ENCODE measurements at places on chromosomes 4 and X. TPM values are rescaled to one million over a fixed set of nuclear protein-coding genes. Genes with fewer than 3 reads are reported as not detected.

The PHKA1 gene
- polyA plus RNA-seq, result 5.7 TPM

The MAGEA3 gene
- polyA plus RNA-seq, result not detected

DNA sequence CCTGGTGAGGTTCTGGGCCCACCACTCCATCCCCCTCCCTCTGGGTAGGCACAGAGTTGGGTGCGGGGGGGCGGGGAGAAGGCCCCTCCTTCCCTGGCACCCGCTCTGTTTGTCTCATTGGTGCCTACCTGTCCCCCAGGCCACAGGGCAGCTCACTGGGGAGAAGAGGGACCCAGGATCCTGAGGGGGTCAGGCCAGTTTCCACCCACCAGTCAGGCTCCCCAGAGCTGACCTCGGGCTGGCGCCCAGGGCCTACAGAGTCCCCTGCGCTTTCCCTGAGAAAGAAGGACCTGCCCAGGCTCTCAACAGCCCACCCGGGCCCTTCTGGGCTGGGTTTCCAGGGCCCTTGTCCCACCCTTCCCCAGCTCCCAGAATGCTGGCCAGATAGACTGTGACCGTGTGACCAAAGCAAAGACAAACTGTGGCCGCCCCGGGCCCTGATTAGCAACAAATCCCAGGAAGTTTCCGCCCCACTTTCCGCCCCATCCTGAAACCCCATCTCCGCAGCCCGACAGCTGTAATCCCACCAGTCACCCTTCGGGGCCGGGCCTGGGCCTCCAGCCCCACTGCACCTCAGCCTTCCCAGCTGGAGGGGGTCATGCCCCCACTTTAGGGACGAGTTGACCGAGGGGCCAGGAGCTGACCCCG lies 33.8 kb upstream of the FGFR3 start:
- no peak for DNase-seq

- DNase-seq, result no peak
Observed at GRCh38 chr4:80266902-80267380, 477 bp downstream of the FGF5 start.

GRCh38 chr4:182235021-182235795 lies 8.0 kb upstream of the TENM3 start:
- no peak for DNase-seq

- no peak for DNase-seq
Observed at GRCh38 chrX:48683411-48683982, at the start of gene WAS. TSS of gene WAS (plus strand) at chrX:48683799. CDS start at chrX:48683854, 55 bp downstream.

- DNase-seq, result no peak
Observed at GRCh38 chr4:85955620-85956292, 404.1 kb downstream of the MAPK10 start.

GRCh38 chrX:122943918-122944317 lies 240.2 kb upstream of the GRIA3 start:
- no peak for DNase-seq
